ENCODE measurements at places on chromosomes 11 and 22.

DNA sequence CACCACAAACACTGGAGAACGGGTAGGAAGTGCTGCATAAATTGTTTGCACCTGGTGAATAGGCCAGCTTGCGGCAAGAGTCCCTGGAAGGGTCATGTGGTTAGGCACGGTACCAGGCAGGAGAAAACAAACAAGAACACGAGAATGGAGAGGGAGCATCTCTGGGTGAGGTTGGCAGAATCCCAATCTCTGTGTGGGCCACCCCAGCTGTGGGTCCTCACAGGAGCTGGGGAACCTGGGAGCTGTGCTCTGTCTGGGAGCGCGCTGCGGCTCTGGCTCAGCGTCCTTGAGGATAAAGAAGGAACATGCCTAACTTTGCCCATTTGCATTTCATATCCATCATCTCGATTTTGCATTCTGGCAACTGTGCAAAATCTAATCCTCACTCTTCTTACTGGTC lies 46.1 kb upstream of the JAM3 start:
- DNase-seq = no peak

DNA sequence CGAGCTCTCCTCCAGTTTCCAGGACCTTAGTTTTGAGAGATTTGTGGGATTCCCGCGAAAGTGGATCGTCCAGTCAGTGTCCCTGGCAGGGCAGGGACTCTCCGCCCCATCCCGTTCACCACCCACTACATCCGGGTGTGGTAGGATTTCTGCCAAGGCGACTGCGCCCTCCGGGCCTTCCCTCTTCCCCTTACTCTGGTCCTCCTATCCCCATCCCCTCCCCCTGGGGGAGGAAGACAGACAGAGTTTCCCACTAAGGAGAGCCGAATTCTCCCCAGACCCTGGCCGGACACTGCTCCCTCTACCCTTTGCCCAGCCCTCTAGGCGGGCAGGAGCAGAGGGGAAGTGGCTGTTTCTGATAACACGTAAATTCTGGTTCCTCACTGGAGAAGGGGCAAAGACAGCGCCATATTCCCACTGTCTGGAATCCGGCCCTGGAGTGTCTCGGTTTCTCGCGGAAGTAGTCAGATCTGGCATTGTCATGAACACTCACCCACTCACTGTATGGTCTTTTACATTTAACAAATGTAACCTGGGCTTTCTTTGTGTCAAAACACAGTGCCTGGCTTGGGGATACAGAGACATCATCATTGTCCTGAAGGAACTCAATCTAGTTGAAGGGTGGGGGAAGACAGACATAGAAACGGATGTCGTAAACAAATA lies 1.1 kb upstream of the NECTIN1 start:
- DNase-seq = no peak

- no peak for DNase-seq
Measured at GRCh38 chr11:94303966-94304958, at the start of gene IZUMO1R. Gene IZUMO1R (plus strand): TSS chr11:94304580. CDS start chr11:94305637, 1,057 bp downstream.

- DNase-seq = no peak
Measured at GRCh38 chr11:17413414-17414316, 25.2 kb upstream of the KCNJ11 start.

DNA sequence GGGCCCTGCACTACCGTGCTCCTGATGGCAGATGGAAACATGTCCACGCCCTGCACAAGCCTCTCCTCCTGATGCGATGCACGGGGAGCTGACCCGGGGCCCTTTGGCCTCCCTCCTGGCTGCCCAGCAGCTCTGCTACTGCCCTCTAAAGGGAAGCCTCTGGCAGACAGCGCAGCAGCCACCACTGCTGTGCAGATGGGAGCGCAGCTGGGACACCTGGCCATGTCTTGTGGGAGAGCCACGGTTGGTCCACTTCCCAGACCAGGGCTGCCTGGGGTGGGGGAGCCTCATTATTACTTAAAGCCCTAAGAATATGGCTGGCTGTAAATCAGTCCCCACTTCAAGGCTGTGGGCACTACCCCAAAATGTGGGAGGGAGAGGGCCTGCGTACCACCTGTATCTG lies 38.3 kb downstream of the TBX1 start:
- no peak for DNase-seq

- DNase-seq = no peak
Measured at GRCh38 chr11:21930408-21930807, 262.5 kb upstream of the ANO5 start.

DNA sequence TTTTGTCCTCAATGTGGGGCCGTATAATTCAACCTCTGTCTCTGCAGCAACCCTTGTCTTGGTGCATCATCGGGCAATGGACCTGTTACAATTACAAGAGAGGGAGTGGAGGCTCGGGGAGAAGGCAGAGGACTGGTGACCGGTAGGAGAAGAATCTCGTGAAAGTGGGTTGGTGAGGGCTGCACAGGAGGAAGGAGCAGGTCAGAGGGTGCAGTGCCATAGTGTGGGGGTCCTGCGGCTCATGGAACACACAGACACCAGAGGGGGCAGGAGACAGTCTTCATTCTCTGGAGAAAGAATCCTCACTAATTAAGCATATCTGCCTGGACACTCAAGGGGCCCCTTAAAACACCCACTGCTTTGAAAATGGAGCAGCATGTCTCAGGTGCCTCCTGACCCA lies 174.7 kb upstream of the B3GAT1 start:
- DNase-seq = no peak
